ENCODE measurements at places on chromosomes 2 and 18.

DNA sequence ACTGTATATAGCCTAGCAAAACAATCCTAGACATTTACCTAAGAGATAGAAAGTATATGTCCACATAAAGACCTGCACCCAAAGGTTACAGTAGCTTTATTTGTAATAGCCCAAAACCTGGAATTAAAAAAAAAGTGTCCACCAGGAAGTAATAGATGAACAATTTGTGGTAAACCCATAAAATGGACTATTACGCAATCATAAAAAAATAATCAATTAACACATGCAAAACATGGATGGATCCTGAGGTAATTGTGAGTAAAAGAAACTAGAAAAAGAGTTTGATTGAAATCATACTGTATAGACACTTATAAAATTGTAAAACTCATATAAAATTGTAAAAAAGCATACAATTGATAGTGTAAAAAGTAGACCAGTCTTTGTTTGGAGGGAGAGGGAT, 673.0 kb upstream of the ZNF804A start:
- no peak for DNase-seq

DNA sequence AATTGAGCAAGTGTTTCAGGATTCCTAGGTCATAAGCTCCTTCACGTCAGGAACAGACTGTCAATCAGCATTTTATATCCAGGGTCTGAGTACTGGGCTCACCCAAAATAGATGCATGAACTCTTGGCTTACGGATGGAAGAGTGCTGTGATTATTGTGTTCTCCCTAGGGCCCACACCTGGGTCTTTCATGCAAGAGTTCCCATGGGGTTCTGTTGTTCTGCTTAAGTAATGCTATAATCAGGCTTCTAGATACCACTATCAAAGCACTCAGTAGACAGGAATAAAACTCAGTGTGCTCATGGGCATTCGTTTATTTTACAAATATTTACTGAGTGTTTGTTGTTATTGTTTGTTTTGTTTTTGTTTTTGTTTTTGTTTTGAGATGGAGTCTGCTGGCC, 46.4 kb upstream of the PMAIP1 start:
- no peak for DNase-seq

DNA sequence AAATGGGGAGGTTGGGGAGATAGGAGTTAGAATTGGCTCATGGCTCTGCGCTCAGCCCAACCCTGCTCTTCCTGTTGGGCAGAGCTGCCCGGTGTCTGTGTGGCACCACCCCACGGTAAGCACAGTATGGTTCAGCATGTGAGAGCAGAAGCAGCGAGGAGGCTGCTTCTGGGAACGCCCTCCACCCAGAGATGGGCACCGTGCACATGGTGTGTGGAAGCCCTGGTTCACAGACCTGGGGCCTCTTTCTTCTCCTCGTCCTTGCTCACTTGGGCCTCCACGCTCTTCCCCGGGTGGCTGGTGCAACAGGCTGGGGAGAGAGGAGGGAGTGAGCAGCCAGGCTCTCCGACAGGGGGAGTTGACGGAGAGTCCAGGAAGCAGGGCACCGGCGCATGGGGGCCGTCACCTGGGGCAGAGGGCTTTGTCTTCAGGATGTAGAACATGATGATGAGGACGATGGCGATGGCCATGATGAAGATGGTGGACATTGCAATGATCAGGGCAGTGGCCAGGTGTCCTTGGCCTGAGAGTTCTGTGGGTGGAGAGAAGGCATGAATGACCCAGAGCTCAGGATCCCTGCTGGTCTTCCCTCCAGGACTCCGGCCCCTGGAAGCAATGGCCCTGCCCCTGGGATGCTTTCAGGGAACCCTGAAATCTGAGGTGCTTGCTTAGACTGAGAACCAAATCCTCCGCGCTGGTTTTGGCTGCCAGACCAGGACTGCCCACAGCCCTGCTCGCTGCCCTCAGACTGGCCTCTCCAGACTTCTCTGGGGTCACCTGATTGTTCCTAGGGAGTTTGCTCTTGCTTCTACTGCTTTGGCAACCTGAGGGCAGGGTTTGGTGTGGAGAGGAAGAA, 78.3 kb downstream of the EDAR start:
- DNase-seq: no peak

GRCh38 chr18:73826098-73826497, 321.5 kb downstream of the FBXO15 start:
- DNase-seq: no peak

GRCh38 chr2:16666449-16666801, 791 bp upstream of the CYRIA start:
- no peak for DNase-seq

DNA sequence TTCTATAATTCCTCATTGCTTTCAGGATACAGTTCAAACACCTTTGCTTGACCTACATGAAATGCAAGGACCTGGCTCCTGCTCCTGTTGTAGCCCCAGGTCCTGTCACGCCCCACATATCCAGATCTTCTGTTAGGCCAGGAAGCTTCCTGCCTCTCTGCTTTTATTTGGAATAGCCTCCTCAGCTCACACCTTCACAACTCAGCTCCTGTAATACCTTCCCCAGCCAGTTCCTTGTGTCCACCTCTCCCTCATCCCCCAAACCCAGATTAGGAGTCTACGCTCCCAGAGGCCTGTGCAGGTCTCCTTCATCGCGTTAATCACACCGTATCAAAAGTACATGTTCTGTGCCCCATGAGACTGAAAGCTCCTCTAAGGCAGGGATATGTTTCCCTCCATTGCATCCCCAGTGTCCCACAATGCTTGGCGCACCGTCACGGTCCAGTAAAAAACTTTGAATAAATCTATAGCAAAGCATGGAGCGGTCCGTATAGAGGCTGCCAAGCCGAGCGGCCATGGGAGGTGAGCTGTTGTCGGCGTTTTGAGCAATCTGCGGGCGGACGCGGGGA, 371 bp downstream of the MDH1B start:
- DNase-seq: no peak

DNA sequence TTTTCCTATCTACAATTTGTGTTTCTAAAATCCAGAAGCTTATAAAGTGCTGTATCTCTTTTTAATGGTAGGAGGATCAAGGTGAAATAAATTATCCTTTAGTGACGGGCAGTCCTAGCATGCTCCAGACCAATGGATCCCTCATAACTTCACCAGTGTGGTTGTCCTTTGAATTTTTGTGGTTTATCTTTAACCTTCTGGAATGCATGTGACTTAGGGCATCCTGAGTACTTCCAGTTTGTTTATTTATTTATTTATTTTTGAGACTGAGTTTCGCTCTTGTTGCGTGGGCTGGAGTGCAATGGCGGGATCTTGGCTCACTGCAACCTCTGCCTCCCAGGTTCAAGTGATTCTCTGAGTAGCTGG, 40.4 kb downstream of the NUP35 start:
- no peak for DNase-seq

- no peak for DNase-seq
These were observed 18.0 kb upstream of the NR4A2 start for GRCh38 chr2:156350374-156351142.

- DNase-seq: no peak
These were observed 59.3 kb downstream of the PMAIP1 start for GRCh38 chr18:59959073-59959472.

- DNase-seq: no peak
These were observed 4.5 kb downstream of the EMX1 start for GRCh38 chr2:72921853-72922252.

DNA sequence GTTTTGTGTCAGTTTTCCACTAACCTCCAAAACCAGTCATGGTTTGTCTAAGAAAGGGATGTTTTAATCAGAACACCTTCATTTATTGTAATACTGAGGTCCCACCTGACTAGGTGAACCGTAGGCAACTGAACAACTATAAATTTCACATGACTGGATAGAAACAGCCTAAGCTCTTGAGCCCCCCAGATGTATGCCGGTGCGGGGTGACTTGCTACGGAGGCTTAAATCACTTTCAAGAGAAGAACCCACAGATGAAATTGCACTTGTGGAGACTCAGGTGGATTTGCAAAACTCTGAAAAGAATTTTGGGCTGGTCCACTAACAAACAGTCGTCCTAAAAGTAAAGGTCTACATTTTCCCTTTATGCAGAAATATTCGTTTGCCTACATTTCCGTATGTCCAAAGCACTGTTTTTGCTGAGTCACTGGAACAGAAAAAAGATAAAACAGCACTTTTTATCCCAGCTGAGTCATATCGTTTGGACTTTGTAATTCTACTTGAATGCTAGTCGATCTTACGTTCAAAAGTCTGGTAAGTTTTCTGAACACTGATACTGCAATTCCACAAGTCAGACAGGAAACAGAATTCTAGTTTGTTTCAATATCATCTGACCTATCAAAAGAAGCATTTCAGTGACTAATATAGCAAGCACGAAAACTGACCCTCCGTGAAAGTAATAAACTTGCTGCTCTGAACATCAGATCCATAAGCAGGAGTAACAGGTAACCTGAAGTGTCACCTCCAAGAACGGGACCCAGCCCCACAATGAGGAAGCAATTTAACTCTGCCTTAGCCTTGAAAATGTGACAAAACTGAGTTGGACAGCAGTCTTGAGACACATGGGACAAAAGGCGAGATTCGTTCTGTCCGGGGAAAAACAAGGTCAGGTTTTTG, 18.1 kb downstream of the ZNF516 start:
- no peak for DNase-seq

GRCh38 chr2:58612973-58613372, 371.8 kb upstream of the FANCL start:
- no peak for DNase-seq

DNA sequence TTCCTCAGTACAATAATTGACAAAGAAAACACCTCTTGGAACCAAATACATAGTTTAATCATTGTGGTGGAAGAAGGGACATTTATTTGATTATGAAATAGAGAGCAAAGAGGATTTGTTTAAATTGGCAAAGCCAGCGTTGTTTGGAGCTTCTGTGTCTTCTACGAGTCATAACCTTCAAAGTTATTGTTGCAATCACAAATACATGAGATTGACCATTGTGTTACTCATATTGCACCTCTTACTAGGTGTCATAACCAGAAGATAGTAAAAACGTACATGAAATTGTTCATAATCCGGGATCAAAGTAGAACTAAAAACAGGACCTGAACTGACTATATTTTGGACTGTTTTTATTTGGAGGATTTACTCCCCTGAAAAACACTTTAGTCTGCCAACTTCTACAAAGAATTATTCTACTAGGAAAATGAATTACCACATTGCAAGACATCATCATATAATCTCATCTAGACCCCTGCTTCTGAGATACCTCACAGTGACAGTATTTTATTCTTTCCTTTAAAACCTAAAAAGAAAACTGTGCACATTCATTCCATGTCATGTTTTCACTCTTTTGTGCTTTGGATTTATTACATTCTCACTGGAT, 151.7 kb upstream of the KLF7 start:
- DNase-seq: no peak

DNA sequence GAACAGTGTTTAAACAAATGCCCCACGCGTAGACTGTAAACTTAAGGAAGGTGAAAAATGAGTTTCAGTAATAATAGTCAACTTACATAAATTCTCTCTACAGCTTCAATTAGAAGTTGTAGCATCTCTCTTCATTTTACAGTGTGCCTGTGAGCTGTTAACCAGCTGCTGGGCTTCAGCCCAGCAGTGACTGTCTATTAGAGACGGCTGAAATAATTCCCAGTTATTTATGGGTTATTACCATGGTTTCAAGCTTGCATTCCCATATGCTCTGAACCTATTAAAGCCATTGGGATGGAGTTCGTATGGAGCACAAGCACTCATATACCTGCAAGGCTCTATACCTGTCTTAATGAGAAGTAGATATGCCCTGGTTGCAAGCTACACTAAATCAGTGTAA, 501.1 kb downstream of the CNTNAP5 start:
- DNase-seq: no peak

GRCh38 chr2:30332791-30333453, 101.6 kb downstream of the LBH start:
- no peak for DNase-seq

DNA sequence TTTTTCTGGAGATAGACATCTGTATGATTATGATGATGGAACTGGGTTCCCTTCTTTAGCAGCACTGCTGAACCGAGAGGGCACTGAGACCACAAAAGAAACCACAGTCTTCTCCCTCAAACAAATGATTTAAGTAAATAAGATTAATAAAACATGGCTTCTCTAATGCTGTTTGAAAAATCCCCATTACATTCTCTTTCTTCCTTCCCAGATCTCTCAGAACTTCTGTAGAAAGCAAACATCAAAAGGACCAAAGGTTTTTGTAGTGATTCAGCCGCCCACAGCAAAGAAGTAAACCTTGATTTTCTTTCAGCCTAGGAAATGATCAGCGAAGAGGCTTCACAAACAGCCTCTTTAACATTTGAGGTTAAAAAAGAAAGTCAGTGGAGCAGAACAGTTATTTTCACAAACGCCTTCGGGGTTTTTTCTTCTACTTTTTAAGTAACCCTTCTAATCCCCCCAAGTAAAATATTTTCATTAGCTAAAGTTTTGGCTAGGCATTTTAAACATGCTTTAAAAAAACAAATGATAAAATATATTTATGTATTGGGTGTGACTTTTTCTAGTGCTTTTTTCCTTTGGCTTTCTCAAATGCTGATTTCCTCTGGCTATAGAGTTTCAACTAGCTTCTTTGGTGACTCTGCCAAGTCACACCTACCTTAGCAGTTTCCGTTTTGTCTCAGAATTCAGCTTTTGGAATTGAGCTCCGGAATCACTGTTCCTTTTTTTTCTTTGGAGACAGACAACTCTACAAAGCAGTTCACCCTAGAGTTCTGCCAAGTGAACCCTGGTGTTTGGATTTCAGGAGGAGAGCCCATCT, 89.6 kb downstream of the UPP2 start:
- no peak for DNase-seq

- no peak for DNase-seq
These were observed 212.3 kb upstream of the TRIB2 start for GRCh38 chr2:12504443-12504842.

- DNase-seq: peak; percentile 12
These were observed 82.6 kb upstream of the TANK start for GRCh38 chr2:161077367-161078210.

DNA sequence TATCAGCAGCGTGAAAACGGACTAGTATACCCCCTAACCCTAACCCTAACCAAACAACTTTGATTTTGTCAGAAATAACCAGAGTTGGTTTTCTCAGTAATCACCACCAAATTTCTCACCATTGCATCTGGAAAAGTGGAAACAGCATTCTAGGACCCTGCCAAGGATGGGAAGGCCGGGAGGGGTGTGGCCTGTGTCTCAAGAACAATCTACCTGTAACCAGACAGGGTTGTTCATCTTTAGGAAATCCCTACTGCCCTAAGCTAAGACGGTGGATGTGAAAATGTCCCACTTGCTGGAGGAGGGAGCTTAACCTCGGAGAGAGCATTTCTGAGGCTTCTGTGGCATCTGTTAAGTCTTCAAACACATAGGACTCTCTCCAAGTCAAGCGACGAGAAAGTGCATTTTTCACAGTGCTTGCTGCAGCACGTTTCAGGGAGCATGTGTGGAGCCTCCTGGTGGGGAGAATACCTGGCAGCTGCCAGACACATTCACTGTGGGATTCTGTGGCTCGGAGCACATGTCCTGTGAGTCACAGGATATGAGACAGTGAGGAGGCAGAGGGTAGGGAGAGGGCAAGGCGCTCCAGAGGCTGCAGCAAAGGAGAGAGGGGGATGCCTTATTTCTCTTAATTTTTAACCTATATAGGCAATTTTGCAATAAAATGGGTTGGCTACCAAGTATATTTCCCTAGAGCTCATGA, 207.5 kb downstream of the SPP2 start:
- no peak for DNase-seq

- peak; percentile 88 for DNase-seq
These were observed 580 bp downstream of the HNRNPA3 start for GRCh38 chr2:177212891-177213856.

Measured in activated T-cell treated with anti-CD3 and anti-CD28 coated beads for 1 hour (primary cell).